ENCODE measurements at places on chromosomes 7 and 10.

GRCh38 chr7:22853674-22854157 lies 31.1 kb upstream of the TOMM7 start:
- no peak for DNase-seq

DNA sequence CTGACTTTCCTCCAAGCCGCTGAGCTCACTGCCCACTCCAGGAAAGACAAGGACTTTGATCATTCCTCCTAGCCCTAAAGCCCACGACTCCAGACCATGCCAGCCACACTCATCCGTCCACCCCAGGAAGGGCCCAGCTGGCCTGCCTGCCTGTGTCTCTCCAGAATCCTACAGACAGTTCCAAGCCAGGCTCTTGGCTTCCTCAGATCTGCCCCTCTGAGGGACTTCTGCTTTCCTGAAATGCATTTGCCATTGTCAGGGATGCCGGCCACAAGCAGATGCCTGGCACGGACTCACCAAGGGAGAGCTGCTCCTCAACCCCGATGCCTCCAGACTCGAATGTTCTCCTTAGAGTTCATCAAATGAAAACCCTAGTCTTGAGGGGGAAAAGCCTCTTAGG lies 155.8 kb downstream of the OAT start:
- no peak for DNase-seq

- DNase-seq, result no peak
Measured at GRCh38 chr10:128377988-128378387, 251.8 kb upstream of the MKI67 start.

- no peak for DNase-seq
Measured at GRCh38 chr7:64946772-64947171, 43.7 kb downstream of the ZNF273 start.

GRCh38 chr7:32928785-32929298 lies 28.4 kb upstream of the FKBP9 start:
- no peak for DNase-seq

DNA sequence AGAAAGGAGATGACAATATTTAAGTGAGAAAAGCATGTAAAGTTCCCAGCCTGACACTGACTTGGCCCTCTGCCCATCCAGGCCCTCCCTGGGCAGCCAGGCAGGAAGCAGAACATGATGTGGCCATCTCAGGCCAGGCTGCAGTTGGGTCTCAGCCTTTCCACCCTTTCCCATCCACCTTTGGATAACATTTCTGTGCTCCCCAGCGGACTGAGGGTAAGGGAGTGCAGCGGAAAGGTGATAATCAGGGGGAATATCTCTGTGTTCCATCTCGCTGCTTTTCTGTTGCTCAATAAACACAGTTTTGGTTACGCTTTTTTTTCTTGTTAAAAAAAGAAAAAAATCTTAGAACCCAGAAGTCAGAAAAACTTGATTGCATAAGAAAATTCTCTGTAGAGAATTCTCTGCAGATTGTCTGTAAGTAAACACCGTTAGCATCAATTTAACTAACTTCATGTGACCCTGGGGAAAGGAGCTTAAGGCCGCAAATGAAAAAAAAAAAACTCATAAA lies 37.2 kb upstream of the TARP start:
- DNase-seq, result no peak

DNA sequence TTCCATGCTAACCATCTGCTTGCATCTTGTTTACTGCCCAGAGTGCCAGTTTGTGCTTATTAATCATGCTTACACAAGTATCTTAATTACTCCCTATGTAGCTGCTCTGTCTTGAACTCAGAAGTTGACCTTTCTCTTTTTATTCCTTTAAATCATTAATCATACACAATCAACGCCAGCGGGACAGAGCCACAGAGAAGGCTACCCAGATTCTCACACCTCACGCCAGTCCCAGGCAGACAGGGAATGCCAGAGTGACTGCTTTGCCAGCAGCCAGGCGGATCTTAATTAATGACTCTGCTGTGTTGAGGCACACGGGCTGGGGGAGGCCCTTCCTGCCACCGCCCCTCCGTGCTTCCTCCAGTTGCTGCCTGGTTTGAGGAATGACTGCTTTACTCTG lies 229.4 kb downstream of the LRMDA start:
- DNase-seq, result no peak

- no peak for DNase-seq
Measured at GRCh38 chr10:70689661-70690060, 17.4 kb downstream of the ADAMTS14 start.

GRCh38 chr7:99050971-99051370 lies 92.9 kb downstream of the SMURF1 start:
- no peak for DNase-seq

GRCh38 chr10:36720895-36721294 lies 404.5 kb upstream of the ANKRD30A start:
- DNase-seq, result no peak

GRCh38 chr7:135114622-135115021 lies 33.2 kb upstream of the TMEM140 start:
- DNase-seq, result no peak

- DNase-seq, result no peak
Measured at GRCh38 chr10:10193848-10194247, 823.8 kb upstream of the CELF2 start.

- DNase-seq, result no peak
Measured at GRCh38 chr10:84423719-84424118, 95.3 kb downstream of the CCSER2 start.

GRCh38 chr10:35487336-35488034 lies 117.7 kb upstream of the GJD4 start:
- no peak for DNase-seq

DNA sequence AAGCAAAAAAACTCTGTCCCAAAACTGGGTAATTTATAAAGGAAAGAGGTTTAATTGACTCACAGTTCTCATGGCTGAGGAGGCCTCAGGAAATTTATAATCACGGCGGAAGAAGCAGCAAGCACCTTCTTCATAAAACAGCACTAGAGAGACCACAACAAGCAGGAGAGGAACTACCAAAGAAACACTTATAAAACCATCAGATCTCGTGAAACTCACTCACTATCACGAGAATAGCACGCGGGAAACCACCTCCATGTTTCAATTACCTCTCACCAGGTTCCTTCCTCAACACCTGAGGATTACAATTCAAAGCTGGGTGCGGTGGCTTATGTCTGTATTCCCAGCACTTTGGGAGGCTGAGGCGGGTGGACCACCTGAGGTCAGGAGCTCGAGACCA lies 48.5 kb downstream of the PDIA4 start:
- no peak for DNase-seq

- DNase-seq, result no peak
Measured at GRCh38 chr7:33411020-33411419, 281.7 kb downstream of the BBS9 start.

DNA sequence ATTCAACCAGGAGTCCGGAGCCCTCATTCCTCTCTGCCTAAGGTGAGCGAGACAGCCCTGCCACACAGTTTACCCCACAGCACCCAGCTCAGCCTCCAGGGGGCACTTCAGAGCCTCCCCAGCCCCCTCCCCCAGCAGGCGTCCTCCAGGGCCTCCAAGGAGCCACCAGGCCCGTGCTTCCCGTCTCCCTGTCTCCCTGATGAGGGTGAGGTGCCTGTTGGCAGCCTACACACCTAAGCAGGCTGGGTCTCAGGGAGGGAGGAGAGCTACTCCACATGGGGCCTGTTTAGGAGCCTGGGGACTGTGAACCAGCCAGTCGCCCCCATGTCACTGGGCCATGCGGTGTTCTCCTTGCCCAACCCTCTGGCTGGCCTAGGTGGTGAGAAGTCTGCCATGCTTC lies 28.9 kb upstream of the TRIM8 start:
- DNase-seq, result no peak

- DNase-seq, result no peak
Measured at GRCh38 chr10:103926722-103927319, 8.8 kb upstream of the STN1 start.

DNA sequence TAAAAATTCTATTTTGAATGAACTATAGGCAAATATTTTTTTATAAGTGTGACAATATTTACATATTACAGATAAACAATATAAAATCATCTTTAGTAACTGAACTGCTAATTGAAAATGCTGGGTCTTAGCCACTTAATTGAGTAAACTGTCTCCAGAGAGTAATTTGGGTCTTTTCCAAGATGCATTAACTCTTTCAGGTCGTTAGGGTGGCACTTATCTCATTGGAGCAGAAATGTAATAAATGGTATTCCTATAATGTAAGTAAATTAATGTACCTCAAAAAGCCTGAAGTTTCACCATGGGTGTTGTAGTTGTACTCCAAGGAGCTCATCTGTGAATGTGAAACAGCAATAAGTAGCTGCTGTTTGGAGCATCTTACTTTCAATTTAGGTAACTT lies 208.5 kb downstream of the EXOC4 start:
- no peak for DNase-seq

- no peak for DNase-seq
Measured at GRCh38 chr10:11208908-11209829, 191.5 kb downstream of the CELF2 start.

DNA sequence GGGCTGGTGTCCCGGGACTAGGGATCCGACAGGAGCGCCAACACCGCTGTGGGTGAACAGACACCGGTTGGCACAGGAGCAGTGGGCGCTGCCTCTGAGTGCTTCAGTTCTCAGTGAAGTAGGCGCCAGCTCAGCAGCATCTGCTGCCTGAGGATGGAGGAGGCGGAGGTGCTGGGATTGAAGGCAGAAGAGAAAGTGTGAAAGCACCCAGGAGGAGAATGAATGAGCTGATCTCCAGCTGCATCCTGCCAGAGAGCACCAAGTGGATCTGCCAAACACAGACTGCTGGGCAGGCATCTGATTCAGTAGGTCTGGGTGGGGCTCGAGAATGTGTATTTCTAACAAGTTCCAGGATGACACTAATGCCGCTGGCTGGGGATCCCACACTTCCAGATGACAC lies 74.5 kb downstream of the LANCL2 start:
- no peak for DNase-seq

DNA sequence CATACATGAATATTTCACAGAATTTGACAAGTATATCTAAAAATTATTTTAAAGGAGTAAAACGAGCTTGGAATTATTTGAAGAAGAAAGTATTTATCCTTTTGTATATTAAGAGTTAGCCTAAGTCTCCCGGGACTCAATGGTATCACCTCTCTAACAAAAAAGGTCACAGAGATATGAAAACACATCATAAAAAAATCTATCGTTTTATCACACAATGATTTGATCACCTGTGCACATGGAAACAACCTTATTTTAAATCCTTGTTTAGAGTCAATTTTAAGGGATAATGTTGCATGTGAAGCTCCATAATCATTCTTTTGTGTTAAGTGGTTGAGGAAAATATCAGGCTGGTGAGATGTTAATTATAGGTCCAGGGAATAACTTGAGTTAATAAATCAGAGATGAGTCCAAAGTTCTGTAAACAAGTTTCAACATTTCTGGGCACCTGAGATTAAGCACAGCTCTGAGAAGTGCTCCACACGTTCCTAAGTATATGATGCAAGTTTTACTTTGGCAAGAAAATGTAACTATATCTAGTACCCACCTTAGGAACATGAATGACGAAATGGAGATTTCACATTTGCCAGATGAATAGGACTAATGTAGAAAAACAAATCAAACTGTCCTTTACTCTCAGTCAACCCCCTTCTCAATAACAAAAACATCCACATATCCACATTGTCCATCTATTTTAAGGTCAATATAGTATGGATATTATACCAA lies 148.5 kb upstream of the AKR1E2 start:
- DNase-seq, result no peak
